ENCODE measurements at places on chromosomes 7 and 10.

DNA sequence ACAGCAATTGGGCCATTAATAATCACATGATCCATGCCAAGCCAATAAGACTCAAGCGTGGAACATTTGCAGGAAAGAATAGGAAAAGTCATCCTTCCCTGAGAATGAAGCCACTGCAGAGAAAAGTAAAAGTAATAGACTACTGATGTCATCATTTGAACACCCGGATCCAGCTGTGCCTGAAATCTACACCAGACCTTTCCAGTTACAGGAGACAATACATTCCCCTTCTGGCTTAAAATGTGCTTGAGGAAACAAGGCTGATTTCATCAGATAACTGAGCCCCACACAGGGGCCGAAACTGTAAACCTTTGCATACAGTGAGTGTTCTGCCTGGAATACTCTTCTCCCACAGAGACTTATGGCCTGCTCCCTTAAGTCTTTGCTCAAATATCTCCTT, 232.8 kb downstream of the KCNMA1 start:
- no peak for DNase-seq

DNA sequence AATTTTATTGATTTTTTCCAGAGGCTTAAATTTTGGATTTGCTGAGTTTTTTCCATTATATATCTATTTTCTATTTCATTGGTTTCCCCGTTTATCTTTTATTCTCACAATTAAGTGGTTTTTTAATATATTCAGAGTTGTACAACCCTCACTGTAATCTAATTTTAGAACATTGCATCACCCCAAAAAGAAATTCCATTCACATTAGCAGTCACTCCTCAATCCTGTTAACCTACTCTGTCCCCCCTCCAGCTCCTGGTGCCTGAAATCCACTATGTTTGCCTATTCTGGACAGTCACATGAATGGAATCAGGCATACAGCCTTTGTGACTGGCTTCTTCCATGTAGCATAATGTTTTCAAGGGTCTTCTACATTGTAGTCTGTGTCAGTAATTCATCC, 55.8 kb upstream of the ITGA8 start:
- DNase-seq = no peak

- DNase-seq = no peak
Observed at GRCh38 chr7:47492716-47493325, 89.1 kb downstream of the TNS3 start.

- DNase-seq = no peak
Observed at GRCh38 chr10:92203919-92204623, 86.8 kb downstream of the CPEB3 start.

GRCh38 chr7:72223351-72223750, 188.8 kb downstream of the CALN1 start:
- no peak for DNase-seq

- DNase-seq = no peak
Observed at GRCh38 chr10:83432261-83433045, 706.9 kb upstream of the GHITM start.

DNA sequence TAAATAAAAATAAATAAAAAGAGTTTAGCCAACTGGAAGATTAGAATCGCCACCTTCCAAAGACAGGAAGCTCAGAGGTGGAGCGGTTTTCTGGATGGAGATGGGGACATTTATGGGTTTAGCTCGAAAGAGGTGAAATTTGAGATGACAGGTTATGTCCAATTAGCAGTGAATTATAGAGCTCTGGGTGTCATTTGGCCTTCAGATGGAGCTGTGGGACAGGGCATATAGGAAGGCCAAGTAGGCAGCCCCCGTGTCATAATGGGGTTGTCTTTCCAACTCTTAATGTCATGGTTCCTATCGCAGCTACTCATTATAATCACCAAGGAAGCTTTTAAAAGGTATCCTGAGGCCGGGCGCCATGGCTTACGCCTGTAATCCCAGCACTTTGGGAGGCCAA, 21.0 kb upstream of the EEPD1 start:
- no peak for DNase-seq

DNA sequence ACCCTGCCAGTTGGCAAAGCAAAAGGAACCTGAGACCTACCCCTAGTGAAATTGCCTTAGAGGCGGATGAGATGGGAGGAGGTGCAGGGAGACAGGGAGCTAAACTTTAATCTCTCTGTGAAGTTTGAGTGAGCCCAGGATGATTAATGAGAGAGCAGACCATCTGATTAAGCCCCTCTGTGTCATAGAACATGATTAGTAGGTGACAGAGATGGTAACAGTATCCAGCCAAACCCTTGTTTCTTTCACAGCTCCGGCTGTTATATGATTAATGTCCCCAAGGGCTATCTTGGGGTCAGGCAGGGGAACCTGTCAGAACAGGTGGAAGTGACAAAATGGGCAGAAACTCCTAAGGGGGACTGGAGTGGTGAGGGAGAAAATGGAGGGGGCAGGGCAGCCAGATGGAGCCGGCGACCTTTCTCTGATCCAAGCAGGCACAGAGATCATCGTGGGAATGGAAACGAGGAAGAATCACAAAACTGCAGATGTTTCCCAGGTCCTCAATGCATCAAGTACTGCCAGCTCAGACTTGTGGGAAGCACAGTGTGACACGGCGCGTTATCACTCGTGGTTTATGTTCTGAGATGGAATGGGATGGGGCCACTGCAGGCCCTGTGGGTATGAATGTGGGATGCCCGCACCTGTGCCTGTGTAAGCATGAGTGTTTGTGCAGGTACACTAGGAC, 684.2 kb downstream of the LRMDA start:
- DNase-seq = no peak

DNA sequence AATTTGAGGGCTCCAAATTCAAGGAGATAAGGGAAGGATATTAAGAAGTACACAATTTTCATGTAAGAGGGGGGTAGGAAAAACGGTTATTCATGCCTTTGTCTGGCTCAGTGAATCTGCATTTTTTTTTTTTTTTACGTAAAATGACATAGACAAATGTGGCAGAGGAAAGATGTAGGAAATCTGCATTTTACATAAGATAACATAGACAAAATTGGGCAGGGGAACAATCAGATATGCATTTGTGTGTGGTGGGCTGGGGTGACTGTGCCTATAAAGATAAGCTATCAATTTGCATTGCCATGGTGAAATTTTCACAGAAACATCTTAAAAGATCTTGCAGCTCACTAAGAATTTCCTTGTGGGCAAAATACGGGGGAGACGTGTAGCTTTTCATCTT, 92.7 kb upstream of the GPR141 start:
- no peak for DNase-seq

DNA sequence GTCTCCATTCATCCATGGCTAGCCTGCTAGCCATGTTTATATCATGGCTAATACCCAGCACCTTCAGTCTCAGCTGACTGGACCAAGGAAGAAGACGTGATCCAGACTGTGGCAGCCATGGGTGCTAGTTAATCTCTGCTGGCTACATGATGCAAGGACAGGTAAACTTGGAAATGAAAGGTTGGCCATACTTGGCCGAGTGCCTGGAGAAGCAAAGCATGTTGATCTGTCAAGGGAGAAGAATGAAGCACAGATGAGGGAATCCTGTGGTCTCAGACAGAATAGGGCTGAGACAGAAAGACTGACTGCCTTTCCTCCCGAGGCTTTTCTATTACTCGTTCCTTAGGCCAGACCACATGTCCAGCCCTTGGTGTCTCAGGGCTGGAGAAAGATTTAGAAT, 41.1 kb downstream of the CPVL start:
- DNase-seq = no peak

GRCh38 chr10:50453940-50454339, 169.8 kb downstream of the SGMS1 start:
- DNase-seq = no peak

DNA sequence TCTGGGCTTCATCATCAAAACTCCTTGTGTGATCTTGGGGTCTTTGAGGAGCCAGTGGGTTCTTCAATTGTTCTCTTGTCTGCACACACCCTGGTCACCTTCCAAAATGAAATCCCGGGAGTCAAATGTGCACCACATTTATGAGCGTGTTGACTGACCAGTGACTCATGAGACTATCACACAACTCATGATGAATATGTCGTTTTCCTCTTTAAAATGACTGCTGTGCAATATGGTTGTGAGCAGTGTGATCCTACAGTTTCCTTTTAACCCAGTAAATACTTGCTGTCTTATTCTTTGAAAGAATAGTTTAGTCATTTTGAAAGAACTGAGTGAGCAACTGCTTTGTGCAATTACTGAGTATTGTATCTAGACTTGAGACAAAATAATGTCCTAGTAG, 149.2 kb downstream of the DYNC1I1 start:
- DNase-seq = no peak

DNA sequence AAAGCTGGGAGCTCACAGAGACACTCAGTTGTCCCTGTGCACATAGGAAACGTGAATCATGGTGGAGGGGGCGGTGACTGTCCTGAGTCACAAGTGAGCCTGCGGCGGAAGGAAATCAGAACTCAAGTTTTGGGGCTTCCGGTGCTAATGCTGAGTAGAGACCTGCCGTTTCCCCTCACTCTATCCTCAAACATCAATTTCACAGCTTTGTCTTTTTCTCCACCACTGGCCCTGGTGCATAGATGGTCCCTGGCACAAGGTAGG, 21.9 kb downstream of the ADCYAP1R1 start:
- DNase-seq = no peak

GRCh38 chr10:32199714-32200394, 143.6 kb upstream of the KIF5B start:
- no peak for DNase-seq

- DNase-seq = no peak
Observed at GRCh38 chr7:90472805-90473540, 3.5 kb downstream of the PTTG1IP2 start.
